ENCODE measurements at places on chromosomes 5 and 9.

GRCh38 chr5:136037001-136037705 lies 8.4 kb downstream of the TGFBI start:
- peak; percentile 43 for DNase-seq

DNA sequence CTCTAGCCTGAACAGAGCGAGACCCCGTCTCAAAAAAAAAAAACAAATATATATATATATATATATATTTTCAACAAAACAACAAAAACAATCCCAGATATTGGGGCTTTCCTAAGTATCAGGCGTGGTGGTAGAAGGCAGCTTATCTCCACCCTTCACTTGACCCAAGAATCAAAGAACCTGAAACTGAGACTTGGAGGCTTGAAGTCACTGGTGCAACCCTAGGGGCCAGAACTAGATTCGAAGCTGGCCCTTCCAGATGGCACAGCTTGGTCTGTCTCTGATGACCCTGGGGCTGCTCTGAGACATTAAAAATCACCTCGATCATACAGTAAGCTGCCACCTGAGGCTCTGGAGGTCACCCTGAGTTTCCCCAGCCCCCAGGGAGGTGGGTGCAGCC lies 1.3 kb upstream of the KCNMB1 start:
- no peak for DNase-seq

GRCh38 chr5:179731791-179732411 lies 721 bp upstream of the MAML1 start:
- peak; percentile 96 for DNase-seq

DNA sequence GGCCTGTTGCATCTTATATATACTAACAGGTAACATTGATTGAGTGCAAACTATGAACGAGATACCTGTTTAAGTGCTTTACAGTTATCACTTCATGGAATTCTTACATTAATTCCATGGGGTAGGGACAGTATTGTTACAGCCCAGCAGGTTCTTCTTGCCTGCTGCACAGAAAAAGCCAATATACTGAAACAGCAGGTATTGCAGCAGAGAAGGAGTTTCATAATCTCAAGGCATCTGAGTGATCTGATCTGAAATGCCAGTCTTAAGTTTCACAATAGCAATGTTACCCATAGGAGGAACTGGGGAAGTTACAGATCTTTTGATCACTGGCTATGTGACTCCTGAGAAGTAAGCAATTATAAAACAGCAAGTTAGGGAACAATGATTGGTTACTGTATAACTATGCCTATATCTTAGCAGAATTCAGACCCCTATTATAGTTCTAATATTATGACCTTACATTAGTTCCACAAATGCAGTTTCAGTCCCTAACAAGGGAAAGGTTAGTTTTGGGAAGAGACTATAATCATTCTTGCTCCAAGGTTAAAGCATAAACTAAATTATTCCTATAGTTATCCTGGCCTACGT lies 126.5 kb upstream of the BNC2 start:
- no peak for DNase-seq

DNA sequence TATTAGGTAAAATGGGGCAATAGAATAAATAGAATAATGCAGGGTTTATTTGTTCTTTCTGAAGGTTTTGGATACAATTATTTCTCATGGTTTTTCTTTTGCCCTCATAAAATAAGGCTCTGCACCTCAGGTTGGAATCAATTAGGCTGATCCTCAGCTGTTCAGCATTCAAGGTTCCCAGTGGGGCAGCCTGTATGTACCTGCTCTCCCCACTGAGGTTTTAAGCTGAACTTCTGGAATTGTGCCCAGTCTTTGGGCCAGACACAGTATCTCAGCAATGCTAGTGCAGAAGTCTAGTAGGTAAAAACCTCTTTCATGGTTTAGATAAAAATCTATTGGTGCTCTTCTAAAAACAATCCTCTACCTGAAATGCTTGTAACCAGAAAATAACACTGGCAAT lies 98.0 kb downstream of the EDIL3 start:
- no peak for DNase-seq

DNA sequence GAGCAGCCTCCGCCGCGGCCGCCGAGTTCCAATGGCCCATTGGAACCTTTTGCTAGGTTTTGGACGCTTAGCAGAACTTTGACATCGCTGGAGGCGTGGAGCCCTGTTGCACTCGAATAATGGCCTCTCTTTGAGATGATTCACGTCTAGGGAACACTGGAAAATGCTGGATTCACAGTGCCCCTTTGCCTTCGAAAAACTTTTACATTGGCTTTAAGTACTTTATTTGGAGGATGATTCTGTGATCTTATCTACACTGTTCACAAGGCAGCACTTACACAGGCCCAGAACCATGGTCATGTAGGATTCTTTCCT lies 536 bp upstream of the PPIC start:
- DNase-seq, result no peak

GRCh38 chr9:31790720-31791119 lies 593.7 kb upstream of the ACO1 start:
- no peak for DNase-seq

Data from inflammatory macrophage (primary cell).